ELR (cell line): ENCODE measurements at places on chromosomes 4 and X.

DNA sequence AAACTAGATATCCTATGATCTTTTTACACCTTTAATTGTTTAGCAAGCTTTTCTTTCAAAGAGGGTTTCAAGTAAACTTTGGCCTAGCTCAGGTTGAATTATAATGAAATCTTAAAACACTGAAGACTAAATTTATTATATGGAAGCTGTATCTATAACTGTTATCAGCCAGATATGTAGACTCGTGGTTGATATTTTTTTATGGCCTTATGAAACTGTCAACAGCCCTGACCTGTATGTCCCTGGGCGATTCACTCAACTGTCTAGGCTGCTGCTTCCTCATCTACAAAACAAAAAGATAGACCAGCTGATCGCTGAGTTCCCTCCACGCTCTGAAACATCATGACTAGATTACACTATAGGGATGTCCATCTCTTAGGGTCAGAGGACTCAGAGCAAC lies 21.2 kb upstream of the PDK3 start:
- DNase-seq, result no peak

DNA sequence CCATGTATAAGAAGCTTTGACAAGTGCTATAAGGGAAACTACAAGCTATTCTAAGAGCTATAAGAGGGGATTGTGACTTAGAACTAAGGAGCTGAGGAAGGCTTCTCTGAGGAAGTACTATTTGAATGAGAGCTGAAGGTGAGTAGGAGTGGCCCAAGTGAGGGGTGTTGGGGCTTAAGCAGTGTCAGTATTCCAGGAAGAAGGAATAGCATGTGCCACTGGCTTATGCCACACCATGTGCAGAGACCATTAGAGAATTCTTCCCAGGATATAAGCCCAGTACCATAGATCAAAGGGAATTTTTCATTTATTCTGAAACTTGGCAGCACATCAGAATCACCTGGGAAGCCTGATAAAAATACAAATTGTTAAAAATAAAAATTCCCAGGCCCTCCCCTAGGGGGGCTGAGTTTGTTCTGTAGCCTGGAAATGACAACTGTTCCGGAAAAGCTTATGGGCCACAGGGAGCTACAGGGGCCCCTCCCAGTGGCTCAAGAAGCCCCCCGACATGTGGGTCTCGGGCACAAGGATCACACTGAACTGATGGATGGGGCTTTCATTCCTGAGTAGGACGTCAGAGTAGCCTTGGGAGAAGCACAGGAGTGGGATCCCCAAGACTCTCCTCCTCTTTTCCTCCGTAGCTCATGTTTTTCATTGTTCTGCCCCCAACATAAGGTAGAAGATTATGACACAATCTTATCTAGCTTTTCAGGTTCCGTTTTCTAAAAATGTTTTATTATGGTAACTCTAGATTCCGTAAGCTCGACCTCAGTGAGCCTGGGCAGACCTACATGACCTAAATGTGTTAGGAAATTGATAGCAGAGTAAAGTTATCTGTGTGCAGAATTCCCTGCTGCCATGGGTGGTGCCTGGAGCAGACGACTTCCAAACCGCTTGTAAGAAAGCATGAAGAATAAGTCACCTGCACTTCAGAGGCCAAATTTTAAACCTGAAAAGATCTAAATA lies 119.3 kb downstream of the AFF1 start:
- no peak for DNase-seq

GRCh38 chrX:107560980-107561379 lies 67.3 kb upstream of the PRPS1 start:
- no peak for DNase-seq

- peak; percentile 81 for DNase-seq
Measured at GRCh38 chr4:149223659-149224058, 592.0 kb downstream of the IQCM start.
